ENCODE measurements at places on chromosomes 5 and 9.

- no peak for DNase-seq
Measured at GRCh38 chr9:83240671-83241070, 177.7 kb upstream of the RASEF start.

DNA sequence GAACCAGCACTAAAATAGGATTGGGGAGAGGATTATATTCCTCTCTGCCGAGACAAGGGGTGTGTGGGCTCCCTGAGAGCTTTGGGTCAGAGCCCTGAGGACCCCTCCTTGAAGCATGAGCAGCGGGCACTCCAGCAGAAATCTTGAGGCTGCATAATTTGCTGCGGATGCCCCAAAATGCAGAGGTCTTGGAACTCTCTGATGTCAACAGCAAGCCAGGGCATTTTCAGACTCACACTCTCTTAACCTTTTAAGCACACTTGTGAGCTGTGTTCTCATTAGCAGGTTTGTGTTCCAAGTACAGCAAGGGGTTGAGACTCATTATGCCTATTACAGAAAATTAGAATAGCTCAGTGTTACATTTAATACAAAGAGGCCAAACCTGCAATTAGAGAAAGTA, 513.0 kb upstream of the ADAMTS16 start:
- DNase-seq: no peak

GRCh38 chr5:147737921-147738320, 44.6 kb downstream of the JAKMIP2 start:
- DNase-seq: no peak

GRCh38 chr9:72473474-72474261, 47.7 kb upstream of the TMC1 start:
- DNase-seq: no peak

GRCh38 chr9:109537288-109537687, 39.2 kb upstream of the PTPN3 start:
- DNase-seq: no peak

DNA sequence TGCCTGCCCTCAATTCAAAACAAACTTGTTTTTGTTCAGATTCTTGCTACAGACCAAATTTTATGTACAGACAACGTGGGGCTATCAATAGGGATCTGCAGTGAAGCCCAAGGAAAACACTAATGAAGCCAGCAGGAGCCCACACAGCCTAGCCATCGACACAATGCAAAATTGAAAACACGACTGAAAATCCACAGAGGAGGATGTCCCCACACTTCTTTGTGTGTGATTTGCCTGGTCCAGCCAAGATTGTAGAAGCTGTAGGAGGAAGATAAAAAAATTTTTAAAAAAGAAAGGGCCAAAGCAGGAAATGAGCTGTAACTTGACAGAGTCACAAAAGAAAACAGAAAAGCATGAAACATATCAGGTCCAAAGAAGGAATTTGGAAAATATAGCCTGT, 34.8 kb downstream of the HTR4 start:
- no peak for DNase-seq
